ENCODE measurements at places on chromosomes 4 and X.

DNA sequence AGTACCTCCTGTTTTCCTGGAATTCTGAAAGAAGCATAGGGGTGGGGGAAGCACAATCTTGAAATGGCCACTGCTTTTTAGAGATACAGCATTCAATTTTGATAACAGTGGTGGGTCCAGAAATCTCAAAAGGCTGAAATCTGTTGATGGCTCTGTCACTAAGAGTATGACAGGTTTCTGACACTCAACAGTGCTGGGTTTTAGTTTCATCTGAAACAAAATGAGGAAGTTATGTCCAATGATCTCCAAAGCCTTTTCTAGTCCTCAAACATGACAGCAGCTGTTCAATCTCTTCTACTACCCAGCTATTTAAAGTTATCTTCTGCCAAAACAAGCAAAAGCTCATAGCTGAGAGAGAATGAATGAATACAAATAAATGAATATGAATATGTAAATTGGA is 110.5 kb downstream of the IL1RAPL1 start:
- DNase-seq = no peak

- no peak for DNase-seq
These were observed 36.3 kb downstream of the SH3BGRL start for GRCh38 chrX:81238166-81238565.

DNA sequence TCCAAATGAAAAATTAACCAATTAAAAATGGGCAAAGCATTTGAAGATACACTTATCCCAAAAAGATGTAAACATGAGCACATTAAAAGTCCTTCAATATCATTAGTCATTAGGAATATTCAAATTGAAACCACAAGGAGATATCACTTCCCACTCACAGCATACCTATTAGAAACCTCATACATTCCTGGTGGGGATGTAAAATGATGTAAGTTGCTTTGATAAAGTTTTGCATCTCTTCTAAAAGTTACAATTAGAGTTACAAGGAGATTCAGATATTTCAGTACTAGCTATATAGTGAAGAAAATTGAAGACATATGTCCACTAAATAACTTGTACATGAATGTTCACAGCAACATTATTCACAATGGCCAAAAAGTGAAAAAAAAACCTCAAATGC is 1109.3 kb upstream of the LCORL start:
- no peak for DNase-seq

DNA sequence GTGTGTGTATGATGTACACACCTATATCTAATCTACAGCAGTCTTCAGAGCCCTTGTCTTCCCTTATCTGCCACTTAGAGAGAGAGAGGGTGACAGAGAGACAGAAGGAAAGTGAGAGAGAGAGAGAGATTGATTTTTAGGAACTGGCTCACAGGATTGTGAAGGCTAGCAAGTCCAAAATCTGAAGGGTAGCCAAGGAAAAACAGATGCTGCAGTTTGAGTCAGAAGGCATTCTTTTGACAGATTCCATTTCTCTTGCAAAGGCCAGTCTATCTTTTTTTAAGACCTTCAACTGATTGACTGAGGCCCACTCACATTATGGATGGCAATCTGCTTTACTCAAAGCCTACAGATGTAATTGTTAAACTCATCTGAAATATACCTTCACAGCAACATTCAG is 664.0 kb upstream of the IGFBP7 start:
- no peak for DNase-seq

DNA sequence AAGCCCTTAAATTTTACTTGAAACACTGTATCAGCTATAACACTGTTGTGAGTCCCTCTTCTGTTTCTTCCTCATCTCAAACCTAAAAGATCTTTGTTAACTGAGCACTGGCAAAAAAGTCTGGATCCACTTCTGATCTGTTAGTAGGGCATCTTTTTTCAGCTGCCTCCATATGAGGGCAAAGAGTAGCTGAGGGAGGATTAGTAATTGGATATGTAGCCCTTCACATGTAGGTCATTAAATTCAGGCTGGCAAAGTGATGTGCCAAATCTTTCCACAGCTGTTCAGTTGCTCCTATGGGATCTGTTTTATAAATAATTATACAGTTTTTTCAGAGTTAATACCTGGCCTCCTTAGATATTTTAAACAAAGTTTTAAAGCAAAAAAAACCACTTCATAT is 1.1 kb upstream of the TRMT10A start:
- DNase-seq = no peak

- DNase-seq = no peak
These were observed 10.5 kb downstream of the SEPTIN11 start for GRCh38 chr4:76960014-76960413.

- no peak for DNase-seq
These were observed 51.5 kb downstream of the VMA21 start for GRCh38 chrX:151448509-151448908.

GRCh38 chrX:1451661-1452515 is 821 bp downstream of the ASMTL start:
- DNase-seq = no peak

Data from activated gamma-delta T cell treated with anti-CD3 and anti-CD28 coated beads, Interleukin-2, amount 50 U/mL, for 16 hours (primary cell).